AG04449 (cell line): ENCODE measurements at places on chromosomes 12 and 14.

GRCh38 chr14:45070215-45070614 lies 13.7 kb upstream of the PRPF39 start:
- DNase-seq = no peak

- no peak for DNase-seq
Measured at GRCh38 chr12:90280564-90281058, 572.0 kb upstream of the ATP2B1 start.

DNA sequence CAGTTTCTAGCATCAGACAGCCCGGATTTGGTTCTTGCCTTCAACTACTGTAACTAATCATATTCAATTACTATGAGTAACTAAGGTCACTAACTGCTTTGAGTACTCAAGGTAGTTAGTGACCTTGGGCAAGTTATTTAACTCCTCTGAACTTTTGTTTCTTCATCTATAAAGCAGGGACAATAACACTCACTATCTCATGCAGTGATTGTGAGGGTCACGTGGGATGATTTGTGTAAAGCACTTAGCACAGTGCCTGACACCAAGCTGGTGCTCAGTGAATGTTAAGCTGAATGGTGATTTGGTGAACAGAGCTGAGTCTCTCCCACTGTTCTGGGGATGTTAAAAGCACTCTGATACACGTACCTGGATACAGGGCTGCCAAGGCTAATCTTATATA lies 171.3 kb upstream of the PLXNC1 start:
- DNase-seq = no peak

- DNase-seq = no peak
Measured at GRCh38 chr12:96271469-96272199, 77.5 kb downstream of the ELK3 start.

DNA sequence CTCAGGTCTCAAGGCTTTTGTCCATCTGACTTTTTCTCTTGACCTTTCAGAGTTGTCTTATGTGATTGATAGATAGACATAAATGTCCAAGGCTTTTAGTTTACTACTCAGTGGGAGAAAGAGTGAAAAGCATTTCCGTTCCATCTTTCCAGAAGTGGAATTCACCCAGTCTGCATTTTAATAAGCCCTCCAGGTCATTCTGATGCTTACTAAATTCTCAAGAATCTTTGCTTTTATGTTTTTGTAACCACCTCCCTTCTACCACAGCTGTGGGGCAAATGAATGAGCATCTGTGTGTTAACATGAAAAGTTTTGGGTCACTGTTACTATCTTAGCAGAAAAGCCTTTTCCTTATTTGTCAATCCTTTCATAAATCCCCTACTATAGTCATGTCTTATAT lies 251.4 kb downstream of the LRIG3 start:
- peak; percentile 74 for DNase-seq

- DNase-seq = no peak
Measured at GRCh38 chr12:47312808-47313426, 233.2 kb upstream of the AMIGO2 start.

DNA sequence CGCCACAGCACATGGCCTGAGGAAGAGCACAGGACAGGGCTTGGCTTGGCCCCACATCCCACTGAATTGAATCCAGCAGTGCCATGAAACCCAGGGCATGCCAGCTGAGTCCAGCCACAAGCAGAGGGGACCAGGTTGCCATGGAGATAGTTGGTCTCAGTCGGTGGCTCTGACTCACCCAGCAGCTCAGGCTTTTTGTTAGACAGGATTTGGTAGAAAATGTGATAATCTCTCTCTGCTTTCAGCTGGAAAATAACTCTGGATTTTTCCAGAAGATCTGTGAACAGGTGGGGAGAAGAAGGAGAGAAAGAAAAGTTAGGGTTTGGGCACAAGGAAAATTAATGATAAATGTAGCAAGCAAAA lies 4.8 kb downstream of the MYH7 start:
- DNase-seq = no peak

DNA sequence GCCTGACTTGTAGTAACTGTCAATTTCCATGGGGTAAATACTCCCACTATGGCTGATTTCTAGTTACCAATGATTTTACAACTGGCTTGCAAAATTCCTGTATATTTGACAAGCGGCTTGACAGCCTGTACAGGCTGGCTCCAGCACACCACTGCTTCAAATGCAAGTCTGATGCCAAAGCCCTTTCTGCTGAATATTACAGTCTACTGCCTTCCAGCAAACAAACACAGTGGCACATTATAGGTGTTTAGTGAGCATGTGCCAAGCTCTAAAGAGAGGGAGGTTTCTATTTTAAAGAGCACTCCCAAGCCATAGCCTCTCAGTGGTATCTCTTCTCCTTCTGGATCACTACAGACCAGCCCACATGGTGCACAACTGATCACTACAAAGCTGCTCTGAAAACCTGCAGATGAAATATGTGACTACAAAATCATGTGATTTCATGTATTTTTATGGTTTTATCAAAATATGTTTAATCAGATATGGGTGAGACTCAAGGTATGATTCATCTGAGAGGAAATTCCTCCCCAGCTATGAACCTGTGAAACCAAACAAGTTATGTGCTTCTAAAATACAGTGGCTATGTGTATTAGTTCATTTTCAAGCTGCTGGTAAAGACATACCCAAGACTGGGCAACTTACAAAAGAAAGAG lies 101.5 kb downstream of the RPAP3 start:
- peak; percentile 14 for DNase-seq

DNA sequence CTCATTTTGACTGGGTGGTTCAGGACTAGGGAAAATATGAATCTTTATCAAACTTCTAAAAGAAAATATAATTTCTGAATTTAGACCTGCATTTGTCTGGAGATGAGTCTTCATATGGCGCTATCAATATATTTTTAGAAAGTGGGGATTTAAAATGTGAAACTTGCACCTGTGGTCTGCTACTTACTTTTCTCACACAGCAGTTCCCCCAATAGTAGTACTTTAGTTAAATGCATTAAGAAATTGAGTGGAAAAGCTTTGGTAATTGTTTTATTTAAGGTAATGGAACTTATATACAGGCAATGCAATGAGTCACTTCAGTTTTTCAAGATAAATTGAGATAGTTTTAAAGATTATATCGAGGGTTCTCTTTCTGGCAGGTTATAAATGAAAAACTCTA lies 91.9 kb downstream of the CNTN1 start:
- DNase-seq = no peak

- peak; percentile 82 for DNase-seq
Measured at GRCh38 chr14:54676812-54677708, 110.1 kb downstream of the SAMD4A start.

DNA sequence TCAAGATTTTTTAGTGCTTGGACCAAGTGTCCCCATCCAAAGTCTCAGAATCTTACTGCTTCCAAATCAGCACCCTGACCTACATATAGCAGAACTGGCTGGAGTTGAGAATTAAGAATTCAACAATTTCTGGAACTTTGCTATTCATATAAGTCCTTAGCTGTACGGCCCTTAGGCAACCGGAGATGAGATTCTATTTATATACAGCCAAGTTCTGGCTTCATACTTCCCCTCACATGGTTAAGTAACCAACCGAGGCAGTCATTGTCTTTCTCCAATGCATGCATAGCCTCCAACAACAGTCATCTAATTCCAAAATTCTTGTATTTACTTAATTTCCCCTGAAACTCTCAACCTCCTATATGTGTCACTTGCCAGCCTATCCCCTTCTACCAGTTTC lies 76.6 kb downstream of the SINHCAF start:
- DNase-seq = no peak
